Dorsolateral prefrontal cortex (tissue), 122 donors: ENCODE measurements at places on chromosomes 4 and X. TPM values are rescaled to one million over a fixed set of nuclear protein-coding genes. Genes with fewer than 3 reads are reported as not detected.

DNA sequence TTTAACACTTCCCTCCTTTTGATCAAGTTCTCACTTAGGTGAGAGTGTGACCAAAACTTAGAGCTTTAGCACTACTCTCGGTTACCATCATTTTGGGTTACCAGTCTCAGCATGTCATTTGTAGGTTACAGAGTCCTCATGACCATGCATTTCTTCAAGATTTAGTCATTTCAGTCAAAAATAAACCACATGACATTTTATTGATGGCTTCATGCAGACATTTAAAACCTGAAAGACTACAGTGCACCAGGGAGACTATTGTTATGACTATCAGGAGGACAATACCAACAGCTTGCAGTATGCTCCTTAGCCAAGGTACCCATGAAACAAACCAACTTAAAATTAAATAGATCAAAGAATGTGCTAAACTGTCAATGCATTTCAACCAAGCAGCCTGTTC is 498.1 kb upstream of the FSTL5 start:
- DNase-seq: no peak

Gene FGF16
- total RNA-seq: 0.60 TPM

GRCh38 chr4:100695039-100695654 is 177.3 kb upstream of the EMCN start:
- DNase-seq: no peak

Gene PDGFC
- 13.4 TPM for total RNA-seq

- DNase-seq: no peak
These were observed 11.8 kb upstream of the CPLX1 start for GRCh38 chr4:837772-838171.

- DNase-seq: no peak
These were observed 117.6 kb upstream of the RASGEF1B start for GRCh38 chr4:81589262-81589661.

Gene XAGE2
- total RNA-seq: not detected

Gene ZCCHC18
- total RNA-seq: 16.0 TPM

Gene GPRASP2
- 86.1 TPM for total RNA-seq

Gene DCK
- total RNA-seq: 25.5 TPM

Gene TCEAL2
- 144 TPM for total RNA-seq

GRCh38 chrX:110159235-110159634 is 156.3 kb downstream of the TMEM164 start:
- no peak for DNase-seq

DNA sequence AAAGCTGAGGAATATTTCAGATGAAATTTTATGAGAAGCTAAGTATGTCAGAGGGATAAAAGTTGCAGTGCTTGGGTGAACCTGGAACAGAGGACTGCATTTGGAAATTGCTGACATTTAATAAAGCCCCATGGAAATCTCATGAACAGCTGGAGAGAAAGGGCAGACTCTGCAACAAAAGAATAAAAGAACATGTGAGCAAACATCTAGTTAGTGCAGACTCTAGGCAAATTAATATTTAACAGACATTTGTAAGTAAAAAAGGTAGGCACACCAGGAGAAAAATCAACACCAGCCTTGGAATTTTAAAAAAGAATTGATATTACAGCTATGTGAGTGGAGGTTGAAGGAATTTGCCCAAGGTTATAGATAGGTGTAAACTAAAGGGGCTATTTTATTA is 114.6 kb upstream of the PUDP start:
- no peak for DNase-seq

GRCh38 chr4:142566777-142567176 is 279.3 kb downstream of the INPP4B start:
- no peak for DNase-seq

- DNase-seq: no peak
These were observed 285.4 kb downstream of the UNC5C start for GRCh38 chr4:95263391-95263790.

Gene SOX3
- 0.47 TPM for total RNA-seq

DNA sequence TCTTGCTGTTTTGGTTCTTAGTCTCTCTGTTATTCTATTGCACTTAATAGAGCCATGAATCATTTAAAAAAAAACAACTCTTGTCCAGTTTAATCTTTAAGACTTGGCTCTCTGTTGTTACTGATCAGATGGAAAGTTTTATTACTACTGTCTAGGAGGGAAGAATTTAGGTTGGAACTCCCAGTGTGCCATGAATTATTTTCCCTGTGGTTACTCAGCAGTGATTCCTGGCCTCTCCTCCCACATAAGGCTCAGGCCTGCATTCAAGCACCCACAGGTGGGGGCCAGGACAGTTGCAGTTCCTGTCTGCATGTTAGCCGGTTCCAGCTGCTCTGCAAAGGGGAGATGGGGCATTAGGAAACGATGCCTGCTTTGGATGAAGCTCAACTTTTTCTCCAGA is 29.8 kb upstream of the ESX1 start:
- no peak for DNase-seq

Gene CT83
- not detected for total RNA-seq

DNA sequence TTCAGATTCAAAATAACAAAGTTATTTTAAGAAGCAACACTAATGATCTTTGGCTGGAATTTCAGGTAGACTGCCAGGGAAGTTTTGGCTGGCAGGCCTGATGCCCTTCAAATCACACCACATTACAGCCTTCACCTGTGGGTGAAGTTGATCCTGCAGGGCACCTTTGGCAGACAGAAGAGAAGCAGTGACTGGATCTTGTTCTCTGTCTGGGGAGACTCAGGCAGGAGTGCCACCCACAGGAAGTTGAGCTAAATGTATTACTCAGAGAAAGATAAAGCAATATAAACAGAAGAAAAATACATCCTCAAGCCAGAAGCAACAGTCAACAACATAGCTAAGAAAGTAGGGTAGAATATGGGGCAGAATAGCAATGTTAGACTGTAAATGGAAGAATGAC is 12.8 kb upstream of the CFAP299 start:
- DNase-seq: no peak

GRCh38 chr4:100188829-100189228 is 1.4 kb downstream of the DDIT4L start:
- DNase-seq: no peak

- no peak for DNase-seq
These were observed 43.8 kb downstream of the WWC2 start for GRCh38 chr4:183142571-183143550.
